ENCODE measurements at places on chromosomes 1 and 21. TPM values are rescaled to one million over a fixed set of nuclear protein-coding genes. Genes with fewer than 3 reads are reported as not detected.

- DNase-seq: peak; percentile 32
Measured at GRCh38 chr1:22428672-22429071, 23.0 kb upstream of the ZBTB40 start.

GRCh38 chr1:164731161-164731876, 172.3 kb downstream of the PBX1 start:
- no peak for DNase-seq

DNA sequence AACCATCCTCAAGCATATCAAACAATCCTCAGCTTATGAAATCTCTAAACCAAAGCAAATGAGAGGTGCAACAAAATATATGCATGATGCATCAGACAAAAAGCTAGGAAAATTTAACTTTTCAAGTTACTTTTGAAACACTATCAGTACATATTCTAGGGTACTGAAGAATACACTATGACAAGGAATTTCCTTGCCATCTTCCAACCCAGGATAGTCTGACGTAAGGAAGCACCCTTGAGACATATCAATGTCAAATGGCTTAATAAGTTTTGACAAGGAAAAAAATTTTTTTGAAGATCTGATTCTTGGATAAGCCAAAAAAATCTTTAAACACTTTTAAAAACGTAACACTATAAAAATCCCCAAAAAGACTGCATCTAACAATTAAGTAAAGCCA, 64.9 kb downstream of the KIFAP3 start:
- peak; percentile 18 for DNase-seq

DNA sequence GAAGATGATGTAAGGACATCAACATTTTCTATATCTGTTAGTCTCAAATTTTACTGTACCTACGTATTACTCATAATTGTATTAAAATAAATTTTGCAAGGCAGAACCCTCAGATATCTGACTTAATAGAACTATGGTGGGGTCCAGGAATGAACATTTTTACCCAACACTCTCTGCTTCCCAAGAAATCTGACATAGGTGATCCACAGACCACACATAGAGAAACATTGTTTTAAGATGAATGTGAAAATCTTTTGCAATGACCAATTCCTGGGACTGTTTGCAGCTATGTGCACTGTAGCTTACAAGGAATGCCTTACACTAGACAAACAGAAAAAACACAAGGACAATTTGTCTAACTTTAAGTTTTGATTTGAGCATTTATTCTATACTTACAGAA, 645.6 kb upstream of the ADGRL2 start:
- no peak for DNase-seq

- DNase-seq: no peak
Measured at GRCh38 chr21:42406866-42407265, 3.2 kb downstream of the UBASH3A start.

DNA sequence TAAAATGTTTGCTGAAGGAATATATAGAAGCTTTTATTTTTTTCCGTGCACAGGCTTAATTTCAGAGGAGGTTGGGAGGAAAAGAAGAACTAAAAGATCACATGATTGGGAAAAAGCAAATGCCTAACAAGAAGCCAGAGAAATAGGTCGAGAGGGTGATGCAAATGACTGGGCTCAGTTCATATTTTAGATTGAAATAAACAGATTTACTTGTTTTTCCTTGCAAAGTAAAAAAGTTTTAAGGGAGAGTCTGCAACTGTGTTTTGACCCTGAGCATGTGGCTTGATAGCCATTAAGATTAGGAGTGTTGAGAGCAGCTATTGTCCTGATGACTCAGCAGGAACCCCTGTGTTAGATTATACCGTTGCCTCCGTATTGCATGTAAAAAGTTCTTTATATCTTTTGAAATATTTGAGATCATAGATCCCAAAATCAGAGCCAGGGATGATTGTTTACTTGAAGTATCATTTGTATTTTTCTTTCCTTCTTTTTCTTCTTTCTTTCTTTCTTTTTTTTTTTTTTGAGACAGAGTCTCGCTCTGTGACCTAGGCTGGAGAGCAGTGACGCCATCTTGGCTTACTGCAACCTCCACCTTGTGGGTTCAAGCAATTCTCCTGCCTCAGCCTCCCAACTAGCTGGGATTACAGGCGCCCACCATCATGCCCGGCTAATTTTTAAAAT, 20.2 kb downstream of the CLIC4 start:
- DNase-seq: no peak

The CD52 gene
- total RNA-seq: 2.8 TPM

The PPIE gene
- total RNA-seq: 26.0 TPM

The S100A12 gene
- 63.8 TPM for total RNA-seq

All from skin of body (tissue), 3 donors.